IPS DF 6.9 (cell line): ENCODE measurements at places on chromosomes 7 and 10.

GRCh38 chr7:99042957-99043356 is 101.0 kb downstream of the SMURF1 start:
- DNase-seq: no peak

- DNase-seq: no peak
These were observed 597.5 kb upstream of the PCDH15 start for GRCh38 chr10:55398497-55398882.

DNA sequence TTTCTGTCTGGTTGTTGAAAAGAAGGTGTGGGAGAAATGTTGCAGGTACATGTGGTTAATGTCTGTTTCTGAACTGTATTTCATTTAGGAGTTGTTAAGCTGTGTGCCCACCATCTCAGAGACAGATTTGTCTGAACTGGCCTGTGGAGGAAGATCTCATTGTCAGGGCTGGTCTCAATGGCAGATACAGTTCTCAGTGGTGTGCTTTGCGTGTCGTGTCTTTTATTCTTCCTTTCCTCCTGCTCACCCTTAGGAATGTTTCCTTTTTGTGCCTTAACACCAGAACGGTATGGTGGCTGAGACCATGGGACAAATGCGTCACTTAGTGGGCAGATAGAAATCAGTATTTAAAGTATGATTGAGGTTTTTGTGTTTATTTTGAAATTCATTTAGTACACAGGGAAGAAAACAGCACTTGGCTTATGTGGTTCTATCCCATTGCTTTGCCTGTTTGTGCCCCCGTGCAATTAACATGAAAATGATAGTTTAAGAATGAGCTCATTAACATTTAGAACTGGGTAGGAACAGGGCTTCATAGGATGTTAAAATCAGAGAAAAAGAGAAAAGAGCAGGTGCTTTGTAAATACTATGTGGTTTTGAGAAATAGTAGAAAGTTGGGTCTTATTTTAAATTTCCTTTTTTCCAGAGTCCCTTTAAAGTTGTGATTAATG is 112.6 kb downstream of the AUTS2 start:
- no peak for DNase-seq

GRCh38 chr10:112724404-112724991 is 225.5 kb upstream of the TCF7L2 start:
- no peak for DNase-seq

- DNase-seq: no peak
These were observed 263.3 kb downstream of the TNS3 start for GRCh38 chr7:47318395-47319182.

DNA sequence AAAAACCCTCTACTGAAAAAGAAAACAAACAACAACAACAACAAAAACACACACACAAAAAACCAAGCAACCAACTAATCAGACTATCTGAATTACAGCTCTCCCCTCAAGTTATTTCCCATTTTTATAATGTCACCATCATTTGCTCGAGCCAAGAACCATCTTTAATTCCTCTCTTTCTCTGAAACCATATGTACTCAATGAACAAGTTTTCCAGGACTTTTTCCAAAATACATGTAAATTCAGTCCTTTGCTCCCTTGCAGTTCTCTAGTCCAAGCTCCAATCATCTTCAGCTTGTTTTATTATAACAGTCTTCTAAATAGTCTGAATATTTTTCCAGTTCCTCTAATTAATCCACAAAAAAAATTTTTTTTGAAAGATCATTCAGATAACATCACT is 506.0 kb downstream of the NXPH1 start:
- DNase-seq: no peak

GRCh38 chr7:44057181-44057848 is 8.1 kb downstream of the PGAM2 start:
- DNase-seq: no peak

- DNase-seq: no peak
These were observed 27.5 kb downstream of the XPNPEP1 start for GRCh38 chr10:109895848-109896247.

DNA sequence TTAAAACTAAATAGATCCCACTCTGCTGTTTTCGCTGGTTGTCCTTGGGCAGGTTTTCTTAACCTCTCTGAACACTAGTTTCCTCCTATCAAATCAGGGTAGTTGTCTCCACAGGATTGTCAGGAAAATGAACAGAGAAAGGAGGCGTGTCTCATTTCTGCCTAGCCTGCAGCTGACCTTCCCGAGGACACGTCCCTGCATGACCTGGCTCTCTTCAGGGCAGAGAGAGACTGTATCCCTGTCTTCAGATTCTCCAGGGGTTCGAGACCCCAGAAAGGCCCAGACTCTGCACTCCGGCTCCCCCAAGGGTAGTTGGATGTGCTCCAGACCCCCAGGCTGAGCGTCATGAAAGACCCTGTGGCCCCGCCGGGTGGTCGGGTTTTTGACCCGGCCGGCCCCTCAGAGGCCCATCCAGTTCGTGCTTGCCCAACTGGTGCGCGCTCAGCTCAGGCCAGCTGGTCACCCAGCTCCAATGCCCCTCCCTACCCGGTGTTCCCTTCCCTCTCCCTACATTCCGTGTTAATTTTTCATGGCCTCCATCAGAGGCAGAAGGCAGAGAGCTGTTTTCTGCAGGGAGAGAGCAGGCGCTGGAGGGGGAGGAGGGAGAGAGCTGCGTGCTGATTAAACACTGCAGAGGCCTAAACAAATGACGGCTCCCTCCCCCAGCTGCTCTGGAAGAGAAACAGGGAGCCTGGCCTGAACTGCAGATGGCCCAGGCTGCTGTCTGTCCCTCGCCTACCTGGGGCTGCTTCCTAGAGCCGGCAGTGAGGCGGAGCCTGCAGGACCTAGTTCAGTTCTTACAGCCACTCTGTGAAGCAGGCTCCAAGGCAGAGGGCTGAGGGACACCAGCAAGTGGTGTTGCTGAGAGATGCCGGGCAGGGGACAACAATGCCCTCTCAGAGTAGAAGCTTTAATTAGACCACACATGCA is 86.2 kb upstream of the PPIF start:
- no peak for DNase-seq

GRCh38 chr10:68992636-68993440 is 4.2 kb downstream of the KIFBP start:
- DNase-seq: no peak

- no peak for DNase-seq
These were observed 8.5 kb downstream of the ZNF138 start for GRCh38 chr7:64802699-64803098.

DNA sequence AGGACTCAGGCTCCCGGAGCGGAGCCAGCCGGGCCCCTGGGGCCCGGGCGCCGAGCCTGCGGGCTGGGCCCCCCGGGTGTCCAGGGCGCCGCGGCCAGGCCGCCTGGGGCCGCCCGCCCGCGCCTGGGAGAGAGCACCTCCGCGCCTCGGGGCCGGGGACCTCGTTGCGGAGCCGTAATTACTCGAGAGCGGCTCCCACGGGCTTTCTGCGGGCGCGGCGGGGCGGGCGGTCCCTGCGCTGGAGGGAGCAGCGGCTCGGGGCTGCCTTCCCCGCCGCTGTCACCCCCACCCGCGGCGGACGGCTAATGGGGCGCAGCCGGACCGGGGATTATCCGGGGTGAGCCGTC is 1.5 kb downstream of the GNB2 start:
- DNase-seq: no peak
